ENCODE measurements at places on chromosomes 3 and 15. TPM values are rescaled to one million over a fixed set of nuclear protein-coding genes. Genes with fewer than 3 reads are reported as not detected.

Gene GOLGA8K
- 0.36 TPM for total RNA-seq

Gene TEX264
- 55.4 TPM for total RNA-seq

Gene AMIGO3
- total RNA-seq: 0.29 TPM

Gene MKRN3
- 0.36 TPM for total RNA-seq

Gene LMAN1L
- total RNA-seq: under 0.01 TPM

Gene NUP210
- under 0.01 TPM for total RNA-seq

Gene KLHDC8B
- 18.3 TPM for total RNA-seq

Gene NLGN1
- 7.7 TPM for total RNA-seq

Gene TMED3
- total RNA-seq: 154 TPM

Gene FBXO40
- total RNA-seq: not detected

Gene PPCDC
- total RNA-seq: 5.6 TPM

DNA sequence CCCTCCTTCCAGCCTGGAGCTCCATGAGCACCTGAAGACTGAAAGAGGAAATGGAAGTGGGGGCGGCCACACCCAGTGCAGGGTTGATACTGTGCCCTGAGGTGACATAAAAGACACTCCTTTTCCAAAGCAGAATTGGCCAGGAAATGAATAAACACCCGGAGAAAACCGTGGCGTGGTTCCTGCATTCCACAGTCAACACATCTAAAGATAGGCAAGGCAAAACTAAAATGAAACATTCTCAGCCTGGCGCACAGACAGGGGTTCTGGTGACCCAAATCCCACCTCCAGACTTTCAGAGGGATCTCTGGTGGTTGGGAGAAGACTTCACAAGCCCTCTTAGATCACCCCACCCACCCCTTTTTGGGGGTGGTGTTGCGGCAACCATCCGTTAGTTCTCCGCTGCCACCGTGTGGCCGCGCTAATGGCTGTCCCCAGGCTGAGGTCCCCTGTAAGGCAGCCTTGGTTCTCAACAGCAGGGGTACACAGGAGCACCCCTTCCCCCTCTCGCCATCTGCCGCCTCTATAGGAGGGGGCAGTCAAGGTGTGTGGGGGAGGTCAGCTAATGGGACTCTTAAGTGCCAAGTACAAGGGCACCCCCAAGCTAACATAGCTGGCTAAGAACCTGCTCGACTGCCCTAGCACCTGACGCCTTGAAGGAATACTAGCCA lies 2.5 kb upstream of the MST1R start:
- peak; percentile 98 for DNase-seq

- no peak for DNase-seq
Observed at GRCh38 chr3:144544871-144545270, 573.2 kb downstream of the DIPK2A start.

GRCh38 chr15:85555875-85556617 lies 175.6 kb downstream of the AKAP13 start:
- no peak for DNase-seq

- peak; percentile 73 for DNase-seq
Observed at GRCh38 chr3:153130312-153130977, 31.6 kb upstream of the RAP2B start.

DNA sequence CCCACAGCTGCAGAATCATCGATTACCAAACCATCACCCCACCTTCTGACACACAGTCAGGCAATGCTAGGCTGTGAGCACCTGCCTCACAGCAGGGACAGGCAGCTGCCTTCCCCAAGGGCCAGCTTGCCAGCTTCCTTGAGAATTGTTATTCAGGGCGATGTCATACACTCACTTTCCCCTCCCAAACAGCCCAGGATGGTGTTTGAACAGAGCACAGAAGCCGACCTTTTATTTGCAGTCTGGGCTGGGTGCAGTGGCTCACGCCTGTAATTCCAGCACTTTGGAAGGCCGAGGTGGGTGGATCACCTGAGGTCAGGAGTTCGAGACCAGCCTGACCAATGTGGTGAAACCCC lies 84.5 kb upstream of the HERC1 start:
- DNase-seq: no peak

- peak; percentile 86 for DNase-seq
Observed at GRCh38 chr15:79682285-79682684, 214.5 kb downstream of the MTHFS start.

DNA sequence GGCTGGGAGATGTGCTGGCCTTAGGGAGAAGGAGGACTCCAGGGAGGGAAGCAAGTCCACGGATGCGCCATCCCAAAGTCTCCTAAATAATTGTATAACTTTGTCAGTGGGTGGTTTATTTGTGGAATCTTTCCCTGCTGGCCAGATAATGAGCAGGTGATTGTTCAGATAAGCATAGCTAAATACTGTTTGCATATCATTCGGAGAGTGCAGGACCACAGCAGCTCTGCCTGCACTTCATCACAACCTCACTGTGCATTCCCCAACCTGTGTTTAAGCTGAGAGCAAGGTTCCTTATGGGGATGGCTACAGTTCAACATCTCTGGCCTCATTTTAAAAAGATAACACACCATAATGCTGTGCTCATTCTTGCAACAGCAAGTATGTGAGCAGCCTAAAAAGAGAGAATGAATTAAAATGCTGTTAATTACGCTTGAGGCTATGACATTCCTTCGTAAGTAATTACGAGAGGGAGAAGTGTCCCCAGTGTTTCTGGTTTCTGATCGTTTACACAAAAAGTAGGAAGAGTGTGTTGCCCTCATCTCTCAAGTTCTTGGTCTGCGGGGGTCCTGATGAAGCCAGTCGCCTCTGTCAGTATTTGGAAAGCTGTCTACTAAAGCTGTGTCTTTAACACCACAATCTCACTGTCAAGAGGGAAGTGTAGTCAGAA lies 272.0 kb upstream of the RORA start:
- no peak for DNase-seq

- no peak for DNase-seq
Observed at GRCh38 chr3:183148056-183148455, 14.5 kb downstream of the LAMP3 start.

- no peak for DNase-seq
Observed at GRCh38 chr3:120793601-120794000, 51.1 kb downstream of the GTF2E1 start.

DNA sequence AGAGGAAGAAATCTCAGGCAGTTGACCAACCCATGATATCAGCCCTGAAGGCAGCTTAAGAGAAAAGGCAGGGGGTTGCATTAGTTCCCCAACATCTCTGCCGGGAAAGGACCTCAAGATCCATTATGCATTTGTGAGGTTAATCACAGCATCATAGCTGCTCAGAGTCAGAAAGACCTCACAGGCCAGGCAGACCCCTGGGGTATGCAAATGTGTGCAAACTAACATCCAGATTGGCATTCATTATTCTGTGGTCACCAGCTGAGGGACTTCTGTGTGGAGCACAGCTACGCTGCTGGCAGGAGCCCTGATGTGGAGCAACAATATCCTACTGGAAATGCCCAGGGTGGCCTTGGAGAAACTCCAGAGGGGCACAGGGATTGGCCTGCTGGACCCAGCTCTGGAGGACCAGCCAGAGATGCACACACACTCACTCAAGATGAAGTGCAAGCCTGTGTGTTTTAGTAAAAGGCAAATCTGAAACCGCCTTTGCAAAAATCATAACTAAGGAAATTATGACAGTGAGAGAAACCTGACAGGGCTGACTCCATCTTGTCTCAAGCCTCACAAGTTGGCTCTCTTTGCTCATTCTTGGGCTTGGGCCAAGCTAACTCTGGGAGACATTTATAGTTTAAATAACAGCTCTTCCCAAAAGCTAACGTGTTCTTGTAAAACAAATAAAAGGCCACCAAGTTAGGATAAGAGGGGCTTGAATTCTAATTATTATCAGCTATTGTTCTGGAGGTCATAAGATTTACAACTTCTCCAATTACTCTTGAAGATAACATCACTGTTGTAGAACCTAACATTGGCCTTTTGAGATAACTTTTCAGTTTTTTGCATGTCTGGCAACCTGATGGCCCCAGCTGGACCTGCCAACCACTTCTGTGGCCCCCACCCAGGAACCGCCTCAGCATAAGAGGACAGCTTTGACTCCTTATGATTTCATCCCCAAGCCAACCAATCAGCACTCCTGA lies 257.1 kb downstream of the UACA start:
- no peak for DNase-seq

GRCh38 chr15:66785637-66786036 lies 83.6 kb downstream of the SMAD6 start:
- peak; percentile 92 for DNase-seq

DNA sequence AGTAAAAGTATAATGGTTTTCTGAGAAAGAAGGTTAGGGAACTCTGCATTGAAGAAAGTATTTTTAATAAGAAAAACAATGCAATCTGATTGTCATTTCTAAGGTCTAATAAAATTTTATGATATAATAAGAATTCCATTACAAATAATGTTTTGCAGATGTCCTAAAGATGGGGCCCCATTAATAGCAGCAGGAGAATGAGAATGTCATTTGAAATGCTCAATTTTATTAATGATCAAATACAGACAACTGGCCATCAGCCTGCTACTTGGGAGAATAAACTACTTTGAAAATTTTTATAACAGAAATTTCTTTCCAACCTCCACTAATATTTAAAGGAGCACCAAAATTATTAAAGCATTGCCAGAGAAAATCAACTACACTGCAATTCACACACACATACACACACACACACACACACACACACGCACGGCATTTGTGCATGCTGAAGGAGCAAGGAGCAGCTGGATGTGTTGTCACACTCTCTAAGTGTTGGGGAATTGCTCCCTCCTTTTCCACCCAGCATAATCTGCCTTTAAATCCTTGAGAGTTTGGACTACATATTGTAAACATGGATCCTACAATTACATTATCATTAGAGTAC lies 109.5 kb downstream of the THRB start:
- no peak for DNase-seq

DNA sequence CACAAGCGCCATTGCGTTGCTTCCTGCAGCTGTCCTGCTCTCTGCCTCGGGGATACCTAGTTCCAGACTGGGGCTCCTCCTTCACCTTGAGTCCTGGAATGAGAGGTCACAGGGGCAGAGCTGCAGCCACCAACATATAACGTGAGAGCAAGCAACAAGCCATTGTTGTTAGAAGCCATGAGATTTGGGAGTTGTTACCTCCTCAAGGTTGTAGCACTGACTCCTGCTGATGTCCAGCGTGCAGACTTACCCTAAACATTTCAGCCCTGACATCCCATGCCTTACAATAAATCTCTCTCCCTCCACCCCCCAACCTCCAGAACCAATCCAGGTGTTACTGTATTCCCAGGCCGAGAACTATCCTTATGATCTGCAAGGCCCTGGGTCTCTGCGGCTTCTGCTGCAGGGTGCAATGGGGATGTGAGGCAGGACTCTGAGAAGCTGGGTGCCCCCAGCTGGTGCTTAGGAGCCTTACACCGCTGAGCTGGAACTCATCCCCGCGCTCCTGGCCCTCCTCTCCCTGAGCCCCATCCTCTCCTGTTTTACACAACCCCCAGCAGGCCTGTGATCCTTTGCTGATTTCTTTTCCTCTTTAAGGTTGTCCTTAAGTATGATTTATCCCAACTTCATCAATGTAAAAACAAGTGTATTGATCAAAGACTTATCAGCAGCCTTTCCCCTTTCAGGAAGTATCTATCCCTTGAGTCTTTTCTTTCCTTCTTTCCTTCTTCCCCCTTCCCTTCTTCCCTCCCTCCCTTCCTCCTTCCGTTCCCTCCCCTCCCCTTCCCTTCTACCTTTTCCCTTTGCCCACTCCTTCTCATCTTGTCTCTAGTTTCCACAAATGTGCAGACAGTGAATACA lies 84.2 kb upstream of the ABHD2 start:
- no peak for DNase-seq

GRCh38 chr15:96181873-96182301 lies 148.6 kb upstream of the NR2F2 start:
- DNase-seq: peak; percentile 84

- no peak for DNase-seq
Observed at GRCh38 chr3:193313061-193313958, 65.2 kb downstream of the ATP13A5 start.

- DNase-seq: no peak
Observed at GRCh38 chr15:93645594-93645993, 556.6 kb upstream of the RGMA start.

DNA sequence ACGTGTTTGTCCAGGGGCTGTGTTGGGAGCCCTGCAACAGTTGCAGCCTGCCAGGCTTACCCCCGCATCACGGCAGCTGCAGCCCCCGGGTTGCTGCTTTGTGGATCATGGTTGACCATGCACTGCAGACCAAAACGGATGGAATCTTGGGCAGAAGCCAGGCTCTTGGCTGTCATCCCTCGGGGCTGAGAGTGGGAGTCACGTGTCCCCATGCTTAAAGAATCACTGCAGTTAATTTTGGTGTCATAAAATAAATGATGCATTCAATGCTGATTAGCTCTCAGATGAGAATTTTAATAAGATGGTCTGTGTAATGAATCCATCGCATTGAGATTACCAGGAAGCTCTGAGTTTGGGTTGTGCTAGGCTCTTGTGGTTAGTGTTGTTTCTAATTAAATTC lies 115.6 kb downstream of the CHDH start:
- peak; percentile 88 for DNase-seq

DNA sequence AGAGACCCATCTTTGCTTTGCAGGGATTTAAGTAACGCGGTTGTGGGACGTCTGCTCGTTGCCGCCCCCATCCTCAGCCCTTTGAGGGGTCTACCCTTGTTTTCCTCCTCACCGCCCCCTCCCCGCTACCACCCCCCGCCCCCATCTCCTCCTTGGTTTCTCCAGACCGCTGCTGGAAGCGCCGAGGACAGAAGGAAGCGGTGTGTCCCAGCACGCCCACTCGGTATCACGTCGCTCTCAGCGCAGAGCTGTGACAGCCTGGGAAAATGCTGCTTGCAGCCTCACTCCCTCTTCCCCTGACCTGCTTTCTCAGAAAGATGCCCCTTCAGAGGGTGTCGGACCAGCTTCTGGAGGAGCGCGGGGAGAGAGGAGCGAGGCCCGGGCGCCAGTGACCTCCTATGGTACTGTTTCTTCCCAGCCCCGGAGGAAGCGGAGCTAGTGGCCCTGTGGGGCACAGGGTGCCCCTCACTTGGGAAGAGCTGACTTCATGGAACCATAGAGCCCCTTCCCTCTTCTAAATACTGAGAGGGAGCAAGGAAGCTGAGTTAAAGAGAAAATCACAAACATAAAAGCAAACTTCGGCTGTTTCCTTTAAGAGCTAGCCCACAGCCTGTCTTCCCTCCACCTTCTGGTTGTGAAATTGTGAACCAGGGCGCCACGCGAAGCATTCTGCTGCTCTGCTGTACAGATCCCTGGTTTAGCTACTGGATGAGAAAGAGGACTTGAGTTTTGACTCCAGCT lies 698 bp downstream of the IL1RAP start:
- peak; percentile 86 for DNase-seq

DNA sequence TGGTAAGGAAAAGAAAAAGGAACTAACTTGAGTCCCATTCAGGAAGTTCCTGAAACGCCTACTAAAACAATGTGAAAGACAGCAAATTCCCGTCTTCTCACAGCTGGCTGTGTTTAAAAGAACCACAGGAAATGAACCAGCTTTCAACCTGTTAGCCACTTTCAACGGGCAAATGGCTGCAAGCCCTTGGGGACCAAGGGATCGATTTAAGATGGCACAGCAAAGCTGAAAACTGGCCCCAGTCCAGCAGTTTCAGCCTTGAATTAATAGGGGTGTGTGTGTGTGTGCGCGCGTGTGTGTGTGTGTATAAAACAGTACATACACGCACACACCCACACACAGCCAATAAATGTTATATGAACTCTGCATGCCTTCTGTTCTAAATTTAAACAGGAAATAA lies 168.7 kb upstream of the TMCO5A start:
- no peak for DNase-seq

GRCh38 chr3:70885636-70886035 lies 573.2 kb upstream of the MDFIC2 start:
- no peak for DNase-seq

GRCh38 chr15:57573151-57573550 lies 18.6 kb upstream of the MYZAP start:
- peak; percentile 19 for DNase-seq

All from osteoblast (primary cell).